Activated T-helper 17 cell treated with anti-CD3 and anti-CD28 coated beads, Interleukin-2, amount 50 U/mL, for 72 hours (primary cell): ENCODE measurements at places on chromosomes 2 and 18. TPM values are rescaled to one million over a fixed set of nuclear protein-coding genes. Genes with fewer than 3 reads are reported as not detected.

GRCh38 chr2:223230352-223230751, 178.4 kb downstream of the KCNE4 start:
- ATAC-seq = no peak

- no peak for ATAC-seq
Observed at GRCh38 chr2:229107601-229108000, 163.5 kb downstream of the PID1 start.

GRCh38 chr2:176082824-176083751, 674 bp downstream of the EVX2 start:
- ATAC-seq = no peak

GRCh38 chr2:196500686-196501431, 138.7 kb upstream of the CCDC150 start:
- no peak for ATAC-seq

DNA sequence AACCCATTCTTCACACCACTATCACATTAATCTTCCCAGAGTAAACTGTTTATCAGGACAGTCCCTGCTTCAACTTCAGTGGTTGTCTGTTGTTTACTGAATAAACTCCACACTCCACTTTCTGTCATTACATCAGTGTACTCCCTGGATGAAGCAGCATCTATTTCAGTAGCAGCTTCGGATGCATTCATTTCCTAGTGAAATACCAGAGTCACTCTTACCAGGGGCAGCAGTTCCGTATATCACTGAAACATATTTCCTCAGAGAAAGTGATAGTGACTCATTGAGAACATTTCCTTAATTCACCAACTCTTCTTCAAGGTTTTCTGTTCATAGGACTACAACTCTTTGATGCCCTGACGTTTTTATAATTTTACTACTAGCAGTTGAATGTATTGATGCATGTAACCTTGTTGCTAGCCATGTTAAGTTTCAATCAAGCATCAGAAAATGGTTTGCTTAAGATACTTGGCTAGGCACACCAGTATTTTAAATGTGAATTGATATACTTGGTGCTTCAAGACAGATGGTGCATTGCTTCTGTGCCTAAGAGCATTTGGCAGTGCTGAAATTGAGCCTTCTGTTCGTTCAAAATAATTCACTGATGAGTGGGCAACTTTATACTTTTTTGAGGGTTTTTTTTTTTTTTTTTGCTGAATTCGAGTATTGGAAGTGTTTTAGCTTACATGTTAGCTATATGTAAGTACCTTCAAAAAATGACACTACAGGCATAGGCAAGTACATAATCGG, 92.3 kb downstream of the UBE2E3 start:
- ATAC-seq = peak; percentile 43

- ATAC-seq = no peak
Observed at GRCh38 chr18:8685141-8685913, 20.0 kb upstream of the MTCL1 start.

DNA sequence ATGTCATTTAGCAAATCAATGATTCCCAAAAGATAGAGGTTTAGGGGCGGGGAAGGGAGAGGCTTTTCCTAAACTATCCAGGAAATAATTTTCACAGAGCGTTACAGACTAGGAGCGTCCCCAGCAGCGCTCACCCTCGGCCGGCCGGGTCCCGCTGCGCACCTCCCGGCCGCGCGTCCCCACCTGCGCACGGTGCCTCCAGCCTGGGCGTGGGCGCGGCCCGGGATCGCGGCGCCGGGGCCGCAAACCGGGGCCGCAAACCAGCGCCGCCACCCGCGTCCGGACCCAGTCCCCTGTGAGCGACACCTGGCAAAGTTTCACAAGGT, 684 bp upstream of the ZCCHC2 start:
- no peak for ATAC-seq

DNA sequence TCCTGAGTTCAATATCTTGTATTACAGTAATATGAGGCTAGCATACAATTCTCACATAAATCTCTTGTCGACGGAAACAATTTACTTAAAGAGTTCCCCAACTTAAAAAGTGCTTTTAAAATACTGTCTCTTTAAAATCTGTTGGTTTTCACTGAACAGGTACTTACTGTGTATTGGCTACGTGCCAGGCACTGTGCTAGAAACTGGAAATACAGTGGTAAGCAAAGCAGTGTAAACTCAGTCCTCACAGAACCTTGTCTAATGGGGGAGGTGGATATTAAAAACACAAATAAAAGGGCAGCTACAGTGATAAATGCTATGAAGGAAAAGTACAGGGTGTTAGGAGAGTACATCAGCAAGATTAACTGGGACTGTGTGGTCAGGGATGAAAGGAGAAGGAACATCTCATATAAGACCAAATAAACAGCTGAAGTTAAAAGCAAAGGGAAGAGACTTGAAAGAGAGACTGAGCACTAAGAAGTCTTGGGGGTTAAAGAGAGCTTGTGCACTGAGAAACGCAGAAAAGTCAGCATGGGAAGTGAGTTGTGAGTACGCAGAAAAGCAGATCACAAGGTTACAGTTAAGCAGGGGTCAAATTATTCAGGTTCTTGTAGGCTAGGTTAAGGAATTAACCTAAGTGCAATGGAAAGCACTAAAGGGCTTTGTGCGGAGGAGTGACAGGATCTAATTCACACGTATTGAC, 52.5 kb downstream of the USP40 start:
- no peak for ATAC-seq

DNA sequence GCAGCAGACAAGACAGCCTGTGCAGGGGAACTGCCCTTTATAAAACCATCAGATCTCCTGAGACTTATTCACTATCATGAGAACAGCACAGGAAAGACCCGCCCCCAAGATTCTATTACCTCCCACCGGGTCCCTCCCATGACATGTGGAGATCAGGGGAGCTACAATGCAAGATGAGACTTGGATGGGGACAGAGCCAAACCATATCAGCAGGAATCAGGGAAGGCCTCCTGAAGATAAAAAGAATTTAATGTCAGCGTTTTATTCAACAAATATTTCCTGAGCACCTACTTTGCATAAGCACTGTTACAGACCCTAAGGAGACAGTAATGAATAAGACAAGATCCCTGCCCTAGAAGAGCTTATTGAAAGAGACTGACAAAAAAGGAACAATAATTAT, 105.0 kb downstream of the AP1S3 start:
- ATAC-seq = no peak

DNA sequence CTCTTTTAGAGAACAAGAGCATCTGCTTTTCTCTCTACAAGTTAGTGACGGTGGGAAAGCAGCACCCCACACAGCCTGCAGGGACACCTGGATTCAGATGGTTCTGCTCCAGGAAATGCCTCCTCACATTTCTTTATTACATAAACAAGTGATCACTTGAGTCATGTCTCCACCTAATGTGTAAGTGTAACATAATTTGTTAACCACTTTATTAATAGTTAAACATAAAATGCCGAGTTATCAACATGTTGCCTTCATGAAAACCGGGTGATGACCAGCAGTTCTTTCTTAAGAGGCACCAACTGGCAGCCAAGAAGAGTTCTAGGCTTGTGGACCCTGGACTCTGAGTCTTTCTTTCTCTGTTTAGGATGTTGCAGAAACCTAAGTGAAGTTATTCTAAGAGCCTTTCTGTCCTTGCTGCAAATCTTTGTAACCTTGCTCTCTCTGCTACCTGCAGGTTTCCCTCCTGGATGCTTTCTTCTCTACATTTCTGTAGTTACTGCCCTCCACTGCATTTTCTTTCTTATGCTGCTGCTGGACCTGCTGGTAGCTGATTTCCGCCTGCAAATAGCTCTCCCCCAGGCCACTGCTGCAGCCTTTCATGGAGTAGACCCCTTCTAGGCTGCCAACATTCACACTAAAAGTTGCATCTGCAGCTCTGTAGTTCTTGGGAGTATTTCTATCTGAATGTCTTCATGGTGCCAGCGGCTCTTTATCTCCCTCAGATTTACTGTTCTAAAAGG, 24.3 kb downstream of the UPP2 start:
- ATAC-seq = no peak

DNA sequence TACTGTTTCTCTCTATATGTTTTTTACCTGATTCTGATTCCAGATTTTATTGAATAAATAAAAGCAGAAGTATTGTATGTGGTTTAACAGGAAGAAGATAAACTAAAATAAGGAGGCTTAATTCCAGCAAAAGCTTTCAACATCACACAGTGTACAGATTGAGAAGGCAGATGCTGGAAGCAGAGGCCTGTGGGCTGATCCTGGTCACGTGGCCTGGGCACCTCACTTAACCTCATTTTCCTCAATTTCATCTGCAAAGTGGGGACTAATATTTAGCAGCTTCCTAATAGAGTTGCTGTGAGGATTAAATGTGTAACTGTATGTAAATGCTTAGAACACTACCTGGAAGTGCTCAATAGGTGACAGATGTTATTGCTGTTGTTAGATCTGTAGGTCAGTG, 58.0 kb downstream of the CDCA7 start:
- no peak for ATAC-seq

DNA sequence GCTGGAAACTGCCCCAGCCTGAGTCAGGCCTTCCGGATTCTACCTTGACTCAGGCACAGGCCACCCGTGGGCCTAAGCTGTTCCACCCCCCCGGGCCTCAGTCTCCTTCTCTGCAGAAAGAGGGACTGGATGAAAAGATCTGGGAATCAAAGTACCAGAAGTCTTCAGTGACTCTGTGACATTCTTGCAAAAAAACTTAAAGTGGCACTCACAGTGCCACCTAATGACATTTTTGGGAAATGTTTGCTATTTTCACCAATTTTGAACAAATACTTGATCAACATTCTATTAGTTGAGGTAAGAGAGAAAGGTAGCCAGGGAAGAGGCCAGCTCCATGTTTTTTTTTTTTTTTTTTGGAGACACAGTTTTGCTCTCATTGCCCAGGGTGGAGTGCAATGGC, 48.3 kb upstream of the ACAA2 start:
- ATAC-seq = no peak

DNA sequence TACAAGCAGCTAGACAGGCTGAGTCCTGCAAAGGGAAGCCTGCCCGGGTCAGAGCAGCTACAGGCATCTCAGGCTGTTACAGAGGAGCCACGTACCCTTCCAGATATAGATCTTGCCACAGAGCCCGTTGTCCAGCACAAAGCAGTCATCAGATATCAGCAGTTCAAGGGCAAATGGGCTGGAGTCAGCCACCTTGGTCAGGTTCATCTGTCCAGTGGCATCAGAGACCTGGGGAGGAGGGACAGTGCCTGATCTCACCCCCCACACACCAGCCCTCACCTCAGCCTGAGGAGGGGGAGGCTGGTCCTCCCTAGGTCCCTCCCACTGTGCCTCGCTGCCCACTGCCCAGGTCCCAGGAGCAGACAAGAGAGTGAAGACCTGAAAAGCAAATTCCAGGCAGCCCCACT, 12.2 kb downstream of the CAPG start:
- ATAC-seq = no peak

GRCh38 chr18:62018034-62018758, 125.4 kb upstream of the RNF152 start:
- no peak for ATAC-seq

GRCh38 chr2:118014492-118014824, 588 bp upstream of the CCDC93 start:
- no peak for ATAC-seq

- ATAC-seq = no peak
Observed at GRCh38 chr2:191703079-191703725, 25.3 kb downstream of the NABP1 start.

GRCh38 chr2:241379481-241380480, 23.7 kb downstream of the FARP2 start:
- no peak for ATAC-seq

DNA sequence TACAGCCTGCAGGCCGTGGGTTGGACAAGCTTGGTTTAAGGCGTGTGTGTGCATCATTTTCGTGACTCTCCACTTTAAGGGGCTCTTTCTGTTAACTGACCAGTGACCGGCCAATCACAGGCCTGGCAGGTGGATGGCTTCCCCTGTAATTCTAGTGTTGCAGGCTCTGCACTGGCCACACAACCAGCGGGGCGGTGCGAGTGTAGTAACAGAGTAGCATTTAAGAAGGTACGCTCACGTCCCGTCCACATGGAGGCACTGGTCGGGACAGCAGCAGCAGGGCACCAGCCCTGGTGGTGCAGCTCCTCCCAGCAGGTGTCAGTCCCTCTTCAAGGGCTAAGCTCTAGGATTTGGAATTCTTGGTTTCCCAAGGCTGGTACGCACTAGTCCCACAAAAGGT, 8.0 kb upstream of the ANO7 start:
- no peak for ATAC-seq

GRCh38 chr2:15788455-15788829, 151.9 kb upstream of the MYCN start:
- no peak for ATAC-seq

- no peak for ATAC-seq
Observed at GRCh38 chr2:2180446-2180845, 150.6 kb downstream of the MYT1L start.

Gene ANKRD30BL
- total RNA-seq = not detected

Gene CERKL
- total RNA-seq = not detected

Gene VWC2L
- total RNA-seq = not detected

Gene GAREM1
- total RNA-seq = not detected

Gene AMER3
- total RNA-seq = not detected

Gene ZNF396
- 0.87 TPM for total RNA-seq

Gene RFTN2
- 0.29 TPM for total RNA-seq

Gene OTOS
- not detected for total RNA-seq

Gene TMEFF2
- total RNA-seq = not detected

Gene OTOF
- 2.1 TPM for total RNA-seq

Gene APOB
- total RNA-seq = not detected

Gene STRADB
- 14.5 TPM for total RNA-seq
